ENCODE measurements at places on chromosomes 11 and 22.
A peak's percentile ranks its signal among the peaks of the same experiment; 100 is the strongest.

DNA sequence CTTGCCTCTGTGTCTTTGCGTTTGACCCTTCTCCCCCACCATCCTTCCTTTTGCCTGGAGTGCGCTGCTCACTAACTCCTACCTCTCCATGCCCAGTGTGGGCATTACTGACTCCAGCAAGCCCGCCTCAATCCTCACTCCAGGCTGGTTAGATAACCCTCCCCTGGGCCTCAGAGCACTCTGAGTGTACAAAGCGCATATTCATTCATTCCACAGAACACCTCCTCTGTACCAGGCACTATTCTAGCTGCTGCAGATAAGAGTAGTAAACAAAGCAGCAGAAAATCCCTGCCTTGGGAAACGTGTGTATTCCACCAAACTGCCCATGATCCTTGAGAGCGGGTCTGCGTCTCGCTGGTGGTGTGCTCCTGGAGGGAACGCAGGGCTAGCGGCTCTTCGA lies 3.2 kb downstream of the SLC22A8 start:
- no peak for DNase-seq

DNA sequence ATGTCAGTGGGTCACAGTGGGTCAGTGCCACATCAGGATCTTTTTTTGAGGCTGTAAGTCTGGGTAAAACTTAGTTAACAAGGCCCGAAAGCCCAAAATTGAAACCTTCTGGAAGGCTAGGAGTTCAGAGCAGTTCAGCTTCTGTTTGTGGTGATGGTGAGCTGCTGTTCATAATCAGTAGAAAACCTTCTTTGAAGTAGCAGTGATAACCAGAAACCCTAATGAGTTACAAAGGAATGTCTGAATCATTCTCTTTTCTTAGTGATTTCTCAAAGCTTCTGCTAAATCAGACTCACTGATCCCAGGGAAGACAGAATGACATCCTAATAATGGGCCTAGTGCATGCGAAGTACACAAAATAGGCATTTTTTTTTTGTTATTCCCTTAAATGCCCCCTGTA lies 124.7 kb downstream of the PARVA start:
- DNase-seq, result no peak

GRCh38 chr11:120539667-120540369 lies 28.3 kb downstream of the GRIK4 start:
- DNase-seq, result peak; percentile 43

GRCh38 chr11:107018902-107019493 lies 722 bp upstream of the GUCY1A2 start:
- DNase-seq, result no peak

GRCh38 chr11:123308077-123308476 lies 113.0 kb upstream of the CLMP start:
- DNase-seq, result peak; percentile 94

GRCh38 chr11:61972672-61973475 lies 5.4 kb upstream of the FTH1 start:
- DNase-seq, result peak; percentile 35

DNA sequence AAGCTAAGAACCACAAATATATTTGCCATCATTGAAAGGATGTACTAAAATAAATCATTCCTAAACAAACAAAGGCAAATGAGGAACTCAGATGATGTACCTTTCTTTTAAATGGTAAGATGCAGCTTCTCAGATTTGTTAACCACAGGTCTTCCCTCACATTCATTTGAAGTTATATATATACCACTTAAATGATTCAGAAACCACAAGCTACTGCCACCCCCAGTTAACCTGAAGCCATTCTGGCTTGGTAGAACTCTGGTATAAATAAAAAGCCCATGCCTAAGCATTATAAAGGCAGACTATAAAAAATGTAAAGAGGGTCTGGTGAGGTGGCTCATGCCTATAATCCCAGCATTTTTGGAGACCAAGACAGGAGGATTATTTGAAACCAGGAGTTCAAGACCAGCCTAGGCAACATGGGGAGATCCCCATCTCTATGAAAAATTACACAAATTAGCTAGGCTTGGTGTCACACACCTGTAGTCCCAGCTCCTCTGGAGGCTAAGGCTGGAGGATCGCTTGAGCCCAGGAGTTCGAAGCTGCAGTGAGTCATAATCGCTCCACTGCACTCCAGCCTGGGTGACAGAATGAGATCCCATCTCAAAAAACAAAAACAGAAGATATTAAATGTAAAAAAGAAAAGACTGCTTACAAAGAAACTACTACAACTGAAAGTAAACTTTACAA lies 1185.3 kb downstream of the JRKL start:
- no peak for DNase-seq

- DNase-seq, result peak; percentile 20
Observed at GRCh38 chr11:121688055-121688491, 235.3 kb upstream of the SORL1-AS1 start.

DNA sequence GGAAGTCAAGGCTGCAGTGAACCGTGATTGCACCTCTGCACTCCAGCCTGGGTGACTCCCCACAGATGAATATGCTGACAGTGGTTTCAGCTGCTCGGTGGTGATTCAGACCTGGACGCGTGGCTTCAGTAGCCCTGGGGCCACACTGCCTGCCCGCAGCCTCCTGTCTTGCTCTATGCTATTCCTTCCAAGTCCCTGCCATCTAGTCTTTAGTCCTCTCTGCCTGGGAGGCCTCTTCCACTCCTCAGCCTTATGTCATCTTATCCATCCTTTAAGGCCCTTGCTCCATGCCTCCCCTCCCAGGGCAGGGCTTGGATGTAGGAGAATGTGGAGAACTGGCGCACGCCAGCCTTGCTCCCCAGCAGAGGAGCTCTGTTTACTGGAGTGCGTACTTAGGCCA lies 23.0 kb downstream of the YDJC start:
- DNase-seq, result no peak

DNA sequence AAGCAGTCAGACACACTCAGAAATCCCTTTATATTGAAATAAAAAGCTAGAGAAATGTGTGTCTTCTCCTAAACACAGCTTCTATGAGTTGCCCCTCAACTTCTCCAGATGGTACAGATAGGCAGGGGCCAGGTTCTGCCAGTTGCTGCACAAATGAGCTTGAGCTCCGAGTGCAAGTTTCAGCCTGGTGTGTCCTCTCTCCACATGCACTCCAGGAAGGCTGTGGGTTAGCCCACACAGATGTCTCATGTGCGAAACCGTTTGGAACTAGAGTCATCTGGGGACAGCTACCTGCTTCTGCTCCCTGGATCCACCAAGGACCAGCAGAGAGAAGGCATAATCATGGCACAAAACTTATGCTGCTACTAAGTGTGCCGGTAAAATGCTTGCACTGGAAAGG lies 812.6 kb downstream of the OPCML start:
- DNase-seq, result no peak

DNA sequence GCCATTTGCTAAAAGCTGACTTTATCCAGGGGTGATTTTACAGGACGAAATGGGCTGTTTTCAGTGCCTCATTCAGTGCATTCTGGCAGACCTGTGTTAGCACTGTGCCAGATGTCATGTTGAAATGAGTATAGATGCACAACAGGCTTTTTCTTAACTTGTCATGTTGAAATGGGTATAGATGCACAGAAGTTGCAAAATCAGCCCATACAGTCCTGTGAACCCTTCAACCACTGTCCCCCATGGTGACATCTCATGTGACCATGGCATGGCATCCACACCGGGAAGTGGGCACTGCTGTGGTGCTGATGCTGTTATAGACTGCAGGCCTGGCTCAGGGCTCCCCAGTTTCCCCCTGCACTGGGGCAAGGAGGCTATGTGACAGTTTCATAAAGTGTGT lies 2.5 kb downstream of the TALDO1 start:
- DNase-seq, result no peak

DNA sequence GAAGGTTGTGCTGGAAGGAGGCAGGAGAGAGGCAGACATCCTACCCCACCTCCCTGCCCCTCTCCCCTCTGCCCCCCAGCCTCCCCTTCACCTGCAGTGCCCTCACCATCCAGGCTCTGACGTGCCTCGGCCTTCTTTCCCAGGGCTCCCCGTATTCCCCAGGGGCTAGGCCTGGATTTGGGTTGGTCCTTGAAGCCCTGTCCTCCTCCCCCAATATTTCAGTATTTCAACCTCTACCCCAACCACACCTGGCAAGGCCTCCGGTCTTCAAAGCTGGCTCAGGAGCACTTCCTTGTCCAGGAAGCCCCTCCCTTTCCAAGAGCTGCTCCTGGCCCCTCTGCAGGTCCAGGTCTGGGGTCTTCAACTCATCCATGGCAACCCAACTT lies 8.6 kb upstream of the PDE2A start:
- no peak for DNase-seq

DNA sequence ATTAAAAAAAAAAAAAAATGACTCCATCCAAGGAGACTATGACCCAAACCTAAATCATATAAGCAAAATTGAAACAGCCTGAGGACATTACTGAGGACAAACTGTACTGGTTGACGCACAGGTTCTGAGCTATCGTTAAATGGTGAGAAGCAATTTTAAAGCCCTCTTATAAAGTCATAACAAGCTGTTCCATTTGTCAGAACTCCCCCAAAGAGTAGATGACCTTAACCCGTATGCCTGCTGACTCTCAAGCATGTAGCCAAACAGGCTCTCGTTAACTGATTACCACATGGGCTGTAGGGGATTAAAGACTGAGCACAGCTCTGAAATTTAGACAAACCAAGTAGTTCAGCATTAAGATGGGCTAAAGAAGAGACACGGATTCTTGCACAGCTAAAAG lies 2.2 kb downstream of the CRYAB start:
- no peak for DNase-seq

DNA sequence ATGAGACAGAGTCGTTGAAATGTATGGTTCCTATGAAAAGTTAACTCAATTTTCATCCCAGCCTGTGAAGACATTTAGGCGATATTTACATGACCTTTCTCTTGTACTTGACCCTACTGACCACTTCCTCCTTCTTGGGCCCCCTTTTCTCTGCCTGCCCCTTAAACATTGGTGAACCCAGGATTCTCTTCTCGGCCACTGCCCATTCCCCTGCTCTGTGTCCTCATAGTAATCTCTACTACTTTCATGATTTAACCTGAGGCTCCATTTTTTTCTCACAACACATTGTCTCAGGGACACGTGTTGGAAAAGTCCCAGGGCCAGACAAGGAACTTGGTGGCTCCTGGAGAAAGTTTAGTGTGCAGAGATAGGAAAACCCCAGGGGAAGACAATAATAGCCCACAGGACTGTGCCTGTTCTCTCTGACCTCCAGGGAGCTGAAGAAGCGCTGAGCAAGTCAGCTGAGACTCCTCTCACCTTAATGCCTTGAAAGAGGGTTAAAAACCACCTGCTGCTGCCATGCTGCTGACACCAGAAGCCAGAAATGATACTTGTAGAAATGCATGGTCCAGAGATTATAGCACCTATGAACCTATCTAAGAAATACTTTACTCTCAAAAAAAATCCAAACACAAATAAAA lies 42.5 kb upstream of the SPATA19 start:
- no peak for DNase-seq

DNA sequence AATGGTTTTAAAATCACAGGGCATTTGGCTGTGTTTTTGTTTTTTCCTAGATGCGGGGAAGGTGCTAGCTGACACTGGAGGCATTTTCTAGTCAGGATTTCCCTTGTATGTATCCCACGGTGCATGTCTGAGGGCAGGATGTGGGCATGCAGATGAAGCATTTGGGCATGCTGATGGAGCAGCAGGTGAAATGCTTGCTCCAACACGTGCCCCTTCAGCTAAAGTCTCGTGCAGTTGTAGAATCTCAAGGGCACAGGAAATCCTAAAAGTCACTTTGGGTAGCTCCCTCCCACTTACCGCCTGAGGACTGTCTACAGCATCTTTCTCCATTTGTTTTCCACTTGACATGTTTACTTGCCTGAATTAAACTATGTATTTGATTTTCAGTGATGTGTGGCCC lies 429.4 kb upstream of the B3GAT1 start:
- peak; percentile 99 for DNase-seq

GRCh38 chr22:34501366-34501965 lies 564.5 kb upstream of the ISX start:
- DNase-seq, result no peak

Data from DMS79 (cell line).